ENCODE measurements at places on chromosomes 16 and 17.

DNA sequence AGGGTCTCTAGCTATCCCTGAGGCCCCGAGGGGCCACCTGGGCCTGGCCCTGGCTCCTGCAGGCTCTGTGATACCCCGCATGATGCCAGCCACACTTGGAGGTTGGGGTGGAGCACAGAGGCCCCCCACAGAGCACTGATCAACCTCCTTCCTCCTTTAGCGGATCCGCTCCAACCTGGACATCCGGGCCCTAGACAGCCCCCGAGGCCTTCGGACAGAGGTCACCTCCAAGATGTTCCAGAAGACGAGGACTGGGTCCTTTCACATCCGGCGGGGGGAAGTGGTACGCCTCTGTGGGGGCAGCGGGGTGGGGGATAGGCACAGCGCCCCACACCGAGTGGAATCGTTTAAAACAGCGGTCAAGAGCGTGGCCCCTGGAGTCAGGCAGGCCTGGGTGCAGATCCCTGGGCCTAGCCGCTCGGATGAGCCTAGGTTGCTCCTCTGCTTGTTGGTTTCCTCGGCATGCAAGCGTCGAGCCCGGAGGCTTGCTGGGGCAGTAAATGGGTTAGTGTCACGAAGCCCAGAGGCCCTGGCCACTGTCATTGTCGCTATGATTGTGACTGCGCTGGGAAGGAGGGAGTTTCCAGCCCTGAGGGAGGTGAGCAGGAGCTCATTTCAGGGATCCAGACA is 9.9 kb downstream of the ITGB4 start:
- DNase-seq = no peak

DNA sequence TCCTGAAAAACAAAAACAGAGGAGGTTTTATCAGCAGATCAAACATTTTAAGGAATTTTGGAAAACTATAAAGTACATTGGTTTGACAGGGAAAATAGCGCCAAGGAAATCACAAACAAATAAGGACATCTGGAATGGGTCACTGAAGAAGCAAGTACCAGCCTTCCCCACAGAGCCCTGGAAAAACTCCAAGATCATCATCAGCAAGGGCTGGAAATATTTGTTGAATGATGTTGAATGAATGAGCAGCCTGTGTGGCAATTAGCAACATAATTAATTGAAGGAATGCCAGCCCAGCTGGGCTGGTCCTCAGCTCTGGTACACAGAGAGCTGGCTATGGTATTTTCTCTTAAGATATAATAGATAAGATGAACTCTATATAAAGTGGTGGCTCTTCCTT is 290.4 kb downstream of the HS3ST3A1 start:
- DNase-seq = no peak

DNA sequence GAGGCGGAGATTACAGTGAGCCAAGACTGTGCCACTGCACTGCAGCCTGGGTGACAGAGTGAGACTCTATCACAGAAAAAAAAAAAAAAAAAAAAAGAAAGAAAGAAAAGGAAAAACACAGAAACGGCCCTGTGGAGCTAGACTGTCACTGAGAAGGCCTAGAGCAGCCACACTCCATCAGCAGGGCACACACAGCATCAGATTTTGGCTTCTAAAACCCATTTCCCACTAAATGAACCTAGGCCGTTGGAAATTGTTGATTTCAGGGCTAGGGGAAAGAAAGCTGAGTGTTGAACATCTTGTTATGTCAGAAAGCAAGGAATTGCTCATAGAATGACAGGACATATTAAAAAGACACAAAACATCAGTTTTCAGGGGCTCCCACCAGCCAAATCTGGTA is 48.9 kb downstream of the ZCCHC14 start:
- DNase-seq = no peak

DNA sequence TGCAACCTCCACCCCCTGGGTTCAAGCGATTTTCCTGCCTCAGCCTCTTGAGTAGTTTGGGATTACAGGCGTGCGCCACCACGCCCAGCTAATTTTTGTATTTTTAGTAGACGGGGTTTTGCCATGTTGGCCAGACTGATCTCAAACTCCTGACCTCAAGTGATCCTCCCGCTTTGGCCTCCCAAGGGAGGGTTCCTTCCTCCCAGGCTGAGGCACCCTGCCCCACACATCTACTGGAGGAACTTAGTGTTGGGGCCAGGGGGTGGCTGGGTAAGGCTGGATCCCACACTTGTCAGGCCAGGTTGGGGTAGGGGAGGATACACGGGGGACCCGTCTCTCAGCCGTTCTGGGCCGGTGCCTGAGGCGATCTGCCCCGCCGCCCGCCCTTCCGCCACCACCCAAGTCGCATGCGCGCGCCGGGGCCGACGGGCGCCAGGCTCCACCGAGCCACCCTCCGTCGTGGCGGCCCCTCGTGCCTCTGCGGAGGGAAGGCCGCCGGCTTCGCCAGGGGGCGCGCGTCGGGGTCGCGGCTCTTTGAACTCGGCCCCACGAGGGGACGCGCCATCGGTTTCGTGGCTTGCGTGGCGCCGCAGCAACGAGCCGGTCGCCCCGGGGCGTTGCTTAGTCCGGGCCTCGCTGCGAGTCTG is 15.9 kb downstream of the GRB7 start:
- peak; percentile 69 for DNase-seq

GRCh38 chr17:67647482-67647881 is 70.3 kb upstream of the NOL11 start:
- DNase-seq = no peak

- DNase-seq = no peak
These were observed 54.5 kb downstream of the GTF3C1 start for GRCh38 chr16:27495191-27495590.

DNA sequence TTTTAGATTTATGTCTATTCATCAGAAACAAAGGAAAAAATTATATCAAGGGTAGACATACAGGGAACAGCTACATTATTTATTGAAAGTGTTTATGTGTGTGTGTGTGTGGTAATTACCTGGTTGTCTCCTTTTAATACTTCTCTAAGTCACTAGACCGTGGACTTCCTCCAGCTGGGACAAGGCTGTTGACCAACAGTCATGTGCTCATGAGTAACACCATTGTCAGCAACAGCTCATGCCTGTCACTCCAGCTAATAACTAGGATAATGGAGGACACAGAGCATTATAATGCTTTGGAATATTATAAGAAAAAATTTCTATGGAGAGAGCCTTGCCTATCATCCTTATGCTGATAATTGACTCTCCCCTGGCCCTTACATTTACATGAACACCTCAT is 125.3 kb upstream of the SALL1 start:
- DNase-seq = no peak

- DNase-seq = no peak
These were observed 44.4 kb upstream of the ZFHX3 start for GRCh38 chr16:73092236-73092781.

- no peak for DNase-seq
These were observed 15.4 kb downstream of the SLC46A1 start for GRCh38 chr17:28390563-28390962.

DNA sequence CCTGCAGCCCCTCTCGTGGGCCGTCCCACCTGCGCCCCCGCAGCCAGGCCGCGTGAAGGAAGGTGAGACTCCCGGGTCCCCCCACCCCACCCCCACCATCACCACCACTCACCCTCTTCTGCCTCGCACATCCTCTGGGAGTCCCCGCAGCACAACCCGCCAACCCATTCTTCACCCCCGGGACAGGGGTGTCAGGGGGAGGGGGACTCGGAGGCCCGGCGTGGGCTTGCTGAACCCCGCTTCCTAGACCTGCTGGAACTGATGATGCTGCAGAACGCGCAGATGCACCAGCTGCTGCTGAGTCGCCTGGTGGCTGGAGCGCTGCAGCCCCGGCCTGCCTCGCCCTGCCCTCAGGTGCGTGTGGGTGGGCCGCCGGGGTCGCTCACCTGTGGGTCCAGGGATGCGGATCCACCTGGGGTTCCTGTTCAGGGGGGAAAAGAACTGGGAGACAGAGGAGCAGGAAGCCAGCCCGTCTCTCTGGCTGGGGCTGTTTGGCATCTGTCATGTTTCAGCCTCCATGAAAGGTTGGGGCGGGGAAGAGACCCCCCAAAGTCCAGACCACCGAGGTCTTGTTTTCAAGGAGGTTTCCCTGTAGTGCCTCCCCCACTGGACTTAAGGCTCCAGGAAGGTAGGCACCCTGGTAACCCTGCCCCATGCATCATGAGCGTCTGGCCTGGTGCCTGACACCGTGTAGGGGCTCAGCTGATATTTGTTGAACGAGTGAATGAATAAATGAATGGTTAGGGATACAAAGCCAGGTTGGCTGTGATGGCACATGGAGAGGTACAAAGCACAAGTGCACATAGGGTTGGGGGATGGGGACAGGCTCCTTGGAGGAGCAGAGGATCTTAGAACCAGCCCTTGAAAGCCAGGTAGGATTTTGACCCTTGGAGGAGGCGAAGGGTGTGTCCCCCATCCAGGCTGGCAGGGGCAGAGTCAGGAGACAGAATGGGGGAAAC is 849 bp downstream of the PRR29 start:
- peak; percentile 63 for DNase-seq

All from GM23338 (cell line).